RKO (cell line): ENCODE measurements at places on chromosomes 4 and X.
A peak's percentile ranks its signal among the peaks of the same experiment; 100 is the strongest.

- no peak for DNase-seq
Observed at GRCh38 chr4:107736037-107736436, 16.0 kb upstream of the PAPSS1 start.

GRCh38 chr4:19832411-19832810, 419.3 kb upstream of the SLIT2 start:
- DNase-seq = no peak

GRCh38 chr4:10974371-10974770, 289.8 kb upstream of the CLNK start:
- DNase-seq = no peak

- no peak for DNase-seq
Observed at GRCh38 chr4:126216611-126217010, 901.9 kb downstream of the FAT4 start.

- DNase-seq = no peak
Observed at GRCh38 chr4:109820563-109820962, 5.0 kb downstream of the GAR1 start.

DNA sequence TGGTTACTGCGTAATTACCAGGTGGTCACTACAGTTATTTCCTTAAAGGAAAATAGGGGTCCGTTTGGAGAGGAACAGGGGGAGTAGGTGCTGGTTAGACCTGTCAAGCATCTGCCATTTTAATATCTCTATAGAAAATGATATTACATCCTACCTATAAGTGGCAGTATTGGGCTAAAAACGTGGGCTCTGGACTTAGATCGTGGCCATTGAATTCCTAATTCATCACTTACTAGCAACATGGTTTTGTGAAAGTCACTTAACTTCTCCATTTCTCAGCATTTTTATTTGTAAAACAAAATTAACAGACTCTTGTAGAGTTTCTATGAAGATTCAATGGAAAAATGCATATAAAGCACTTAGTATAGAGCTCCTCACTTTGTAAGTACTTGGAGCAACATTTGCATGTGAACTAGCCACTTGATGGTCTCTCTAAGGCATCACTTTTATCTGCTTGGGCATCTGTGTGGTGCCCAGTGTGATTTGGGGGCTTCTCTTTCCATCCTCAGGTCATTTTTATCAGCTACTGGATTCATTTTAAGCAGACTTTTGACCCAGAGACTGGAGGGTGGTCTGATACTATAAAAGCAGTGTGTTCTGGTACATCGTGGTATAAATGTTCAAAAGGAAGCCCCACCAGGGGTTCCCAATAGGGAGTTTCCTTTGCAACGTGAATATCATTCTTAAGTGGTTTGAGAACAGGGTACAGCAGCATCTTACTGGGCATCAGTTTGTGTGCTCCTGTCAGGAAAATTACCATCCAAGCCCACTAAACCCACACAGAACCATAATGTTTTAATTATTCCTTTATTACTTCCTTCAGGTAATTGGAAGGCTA, 42.7 kb upstream of the RASSF6 start:
- peak; percentile 46 for DNase-seq

- DNase-seq = no peak
Observed at GRCh38 chr4:38774181-38774955, 8.4 kb downstream of the TLR10 start.

GRCh38 chr4:112942077-112942476, 107.4 kb upstream of the ANK2 start:
- DNase-seq = no peak

DNA sequence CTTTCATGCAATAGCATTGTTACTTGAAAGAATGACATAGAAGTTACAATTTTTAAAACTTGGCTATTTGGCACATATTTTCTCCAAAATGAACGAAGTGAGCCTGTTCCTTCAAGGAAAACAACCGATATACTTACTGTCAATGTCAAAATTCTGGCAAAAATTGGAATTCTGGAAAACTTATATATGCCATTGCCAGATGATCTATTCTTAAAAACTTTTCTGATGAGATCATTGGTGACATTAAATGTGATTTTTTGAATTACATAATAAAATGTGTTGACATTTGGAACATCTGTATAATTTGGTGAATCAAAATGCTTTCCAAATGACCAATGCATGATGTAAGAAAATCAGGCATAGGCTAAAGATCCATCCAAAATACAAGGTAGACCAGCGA, 209.0 kb downstream of the SCFD2 start:
- no peak for DNase-seq

- DNase-seq = no peak
Observed at GRCh38 chr4:72031868-72032608, at the start of gene NPFFR2. Gene NPFFR2, plus strand, starts transcription at chr4:72032000. Its CDS starts 96,592 bp downstream, at chr4:72128592.

- peak; percentile 3 for DNase-seq
Observed at GRCh38 chr4:11954093-11954492, 525.4 kb upstream of the HS3ST1 start.

- DNase-seq = no peak
Observed at GRCh38 chr4:102007959-102008425, 217.5 kb downstream of the BANK1 start.

DNA sequence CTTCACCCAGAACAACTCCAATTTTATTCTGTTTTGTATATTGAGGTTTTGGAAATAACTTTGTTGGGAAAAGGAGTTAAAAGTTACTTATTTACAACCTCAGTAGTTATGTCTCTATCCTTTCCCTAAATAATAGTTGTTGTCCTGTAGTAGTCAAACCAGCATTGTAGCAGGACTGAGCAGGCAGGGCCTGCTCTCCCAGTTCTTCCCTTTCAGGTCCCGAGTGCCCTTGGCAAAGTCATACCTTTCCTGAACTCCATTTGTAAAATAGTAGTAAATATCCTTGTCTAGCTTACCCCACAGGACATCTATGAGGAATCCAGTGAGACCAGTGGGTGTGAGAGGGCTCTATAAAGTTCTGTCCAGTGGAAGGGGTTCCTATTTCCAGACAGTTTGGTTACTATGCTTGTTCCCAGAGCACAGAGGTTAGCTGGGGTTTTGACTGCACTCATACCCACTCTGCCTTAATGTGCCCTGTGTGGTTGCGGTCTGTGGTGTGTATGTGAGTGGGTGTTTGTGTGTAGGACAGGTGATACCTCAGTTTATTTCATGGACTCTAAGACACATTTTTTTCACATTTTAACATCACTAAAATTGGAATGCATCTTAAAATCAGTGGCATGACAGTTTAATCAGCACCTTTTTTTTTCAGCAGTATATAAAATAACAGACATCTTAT, 136.3 kb downstream of the AMMECR1 start:
- DNase-seq = no peak

GRCh38 chr4:127501103-127501502, 131.7 kb upstream of the INTU start:
- peak; percentile 1 for DNase-seq

GRCh38 chr4:24519649-24520048, 64.7 kb downstream of the DHX15 start:
- DNase-seq = no peak

DNA sequence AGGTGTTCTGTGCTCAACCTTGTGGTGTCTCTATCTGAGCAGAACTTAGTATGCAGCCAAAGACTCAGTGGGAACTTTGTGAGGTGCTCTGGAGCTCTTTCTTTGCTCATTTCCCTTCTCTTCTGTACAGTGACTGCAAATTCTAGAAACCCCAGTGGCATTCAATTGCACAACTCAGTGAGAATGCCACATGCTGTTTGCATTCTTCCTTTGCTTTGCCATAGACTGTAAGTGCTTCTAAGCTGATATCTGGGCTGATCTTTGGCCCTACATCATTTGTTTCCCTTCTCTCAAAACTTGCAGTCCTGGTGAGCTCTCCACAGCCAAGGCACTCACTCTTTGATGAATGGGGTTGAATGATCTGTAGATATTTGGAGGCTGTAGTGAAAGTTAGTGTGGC, 7.0 kb downstream of the PNMA3 start:
- no peak for DNase-seq

DNA sequence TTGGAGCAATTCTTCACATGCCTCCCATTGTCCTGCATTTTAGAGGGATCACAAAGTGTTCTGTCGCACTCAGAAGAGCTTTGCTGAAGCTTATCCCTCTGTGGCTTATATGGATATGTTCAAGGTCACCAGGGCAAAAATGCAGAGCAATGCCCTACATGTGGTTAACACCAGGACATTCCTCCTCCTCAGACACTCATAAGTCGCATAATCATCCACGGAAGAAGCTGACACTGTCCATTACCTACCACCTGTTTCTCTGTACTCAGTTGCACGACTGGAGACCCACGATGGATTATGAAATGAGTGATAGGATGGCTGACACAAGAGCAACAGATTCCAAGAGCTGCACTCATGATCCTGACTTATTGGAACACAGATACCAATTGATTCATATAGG, 68.7 kb upstream of the PRDX4 start:
- DNase-seq = no peak

DNA sequence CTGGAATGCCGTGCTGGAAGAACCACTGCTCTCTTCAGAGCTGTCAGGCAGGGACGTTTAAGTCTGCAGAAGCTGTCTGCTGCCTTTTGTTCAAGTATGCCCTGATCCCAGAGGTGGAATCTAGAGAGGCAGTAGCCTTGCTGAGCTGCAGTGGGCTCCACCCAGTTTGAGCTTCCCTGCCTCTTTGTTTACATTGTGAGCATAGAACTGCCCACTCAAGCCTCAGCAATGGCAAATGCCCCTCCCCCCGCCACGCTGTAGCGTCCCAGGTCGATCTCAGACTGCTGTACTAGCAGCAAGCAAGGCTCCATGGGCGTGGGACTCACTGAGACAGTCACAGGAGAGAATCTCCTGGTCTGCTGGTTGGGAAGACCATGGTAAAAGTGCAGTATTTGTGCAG, 34.8 kb upstream of the MUC7 start:
- no peak for DNase-seq

GRCh38 chr4:169253113-169253671, 17.6 kb downstream of the SH3RF1 start:
- no peak for DNase-seq

- DNase-seq = no peak
Observed at GRCh38 chrX:30965767-30966166, 76.7 kb upstream of the TAB3 start.

DNA sequence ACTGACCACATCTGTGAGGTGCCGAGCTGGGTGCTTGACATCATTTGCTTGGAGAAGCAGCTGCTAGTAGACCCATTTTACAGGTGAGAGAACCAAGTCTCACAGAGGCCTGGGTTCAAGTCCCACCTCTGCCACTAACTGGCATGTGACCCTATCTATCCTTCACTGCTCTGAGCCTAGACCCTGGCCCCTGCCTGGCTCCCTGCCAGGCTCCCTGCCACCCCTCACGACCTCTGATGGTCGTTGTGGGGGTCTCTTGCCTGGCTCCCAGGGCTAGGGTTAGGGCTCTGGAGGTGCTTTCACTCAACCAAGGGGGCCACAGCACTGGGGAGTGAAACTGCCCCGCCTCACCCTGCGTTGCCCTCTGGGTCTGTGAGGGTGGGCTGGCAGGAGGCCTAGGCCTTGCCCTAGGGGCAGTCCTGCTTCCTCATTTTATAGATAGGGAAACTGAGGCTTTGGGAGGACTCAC, 7.2 kb upstream of the ADD1 start:
- no peak for DNase-seq

GRCh38 chr4:3792813-3793212, 26.6 kb downstream of the ADRA2C start:
- no peak for DNase-seq

DNA sequence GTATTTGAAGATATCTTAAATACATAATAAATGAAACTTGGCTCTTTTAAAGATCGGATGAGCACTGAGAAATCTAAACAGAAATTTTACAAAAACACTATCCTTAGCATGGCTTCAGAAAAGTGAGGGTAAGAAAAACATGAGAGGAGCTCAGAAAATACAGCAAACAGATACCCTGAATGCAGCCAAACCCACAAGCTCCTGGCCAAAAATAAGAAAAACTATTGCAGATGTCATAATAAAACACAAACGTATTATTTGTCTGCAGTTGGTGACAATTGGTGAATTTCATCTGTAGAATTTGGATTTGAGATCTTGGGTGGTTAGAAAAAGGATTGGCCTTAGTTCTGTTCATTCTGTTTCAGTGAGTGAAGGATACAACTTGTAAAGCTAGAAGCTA, 603.9 kb downstream of the INPP4B start:
- no peak for DNase-seq

- DNase-seq = no peak
Observed at GRCh38 chr4:186304866-186305505, 39.0 kb downstream of the F11 start.
